ENCODE measurements at places on chromosomes 5 and 9.

GRCh38 chr5:39381376-39381775 is 17.1 kb upstream of the C9 start:
- no peak for DNase-seq

DNA sequence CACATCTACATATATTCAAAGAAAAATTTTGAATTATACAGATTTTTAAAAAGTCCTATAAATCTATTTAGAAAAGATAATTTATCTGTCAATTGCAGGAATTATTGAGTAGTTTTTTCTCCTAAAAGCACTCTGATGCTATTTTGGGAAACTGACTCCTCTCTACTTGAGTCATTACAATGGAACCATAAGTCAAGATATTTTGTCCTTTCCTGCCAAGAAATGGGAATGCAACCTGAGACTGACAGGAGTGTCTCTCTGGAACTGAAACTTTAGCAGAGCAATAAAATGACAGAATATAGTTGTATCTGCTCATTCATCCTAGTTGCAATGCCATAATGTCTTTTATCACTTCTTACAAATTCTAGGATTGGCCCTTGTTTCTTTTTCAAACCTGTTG is 48.6 kb downstream of the CARTPT start:
- DNase-seq: no peak

- no peak for DNase-seq
Measured at GRCh38 chr9:128372188-128372641, 1.0 kb downstream of the URM1 start.

DNA sequence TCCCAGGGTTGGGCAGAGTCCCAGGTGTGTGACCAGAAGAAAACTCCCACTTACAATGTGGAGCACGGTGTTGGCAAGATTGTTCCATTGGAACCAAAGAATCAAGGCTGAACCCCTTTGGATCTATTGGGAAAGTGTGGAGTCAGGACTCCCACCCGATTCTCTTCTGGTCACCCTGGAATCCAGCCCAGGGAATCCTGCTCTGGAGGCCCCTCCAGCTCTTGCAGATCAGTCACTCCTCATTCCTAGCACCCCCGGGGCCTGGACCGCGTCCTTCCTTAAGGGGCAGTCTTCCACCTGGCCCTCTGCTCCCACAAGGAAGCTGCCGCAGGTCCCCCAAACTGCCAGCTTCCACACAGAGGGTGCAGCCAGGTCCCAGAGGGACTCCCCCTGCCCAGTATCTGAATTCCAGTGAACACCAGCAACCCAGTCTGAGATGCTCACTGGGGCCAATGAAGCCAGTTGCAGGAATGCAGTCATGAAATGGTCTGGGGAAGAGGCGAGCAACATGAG is 170.1 kb downstream of the GADD45G start:
- DNase-seq: no peak

GRCh38 chr5:40307920-40308319 is 371.8 kb upstream of the PTGER4 start:
- no peak for DNase-seq

GRCh38 chr5:83720836-83721537 is at the start of gene HAPLN1:
Gene HAPLN1, minus strand, starts transcription at chr5:83720855. Its CDS starts 47,332 bp downstream, at chr5:83673523.
- DNase-seq: no peak

DNA sequence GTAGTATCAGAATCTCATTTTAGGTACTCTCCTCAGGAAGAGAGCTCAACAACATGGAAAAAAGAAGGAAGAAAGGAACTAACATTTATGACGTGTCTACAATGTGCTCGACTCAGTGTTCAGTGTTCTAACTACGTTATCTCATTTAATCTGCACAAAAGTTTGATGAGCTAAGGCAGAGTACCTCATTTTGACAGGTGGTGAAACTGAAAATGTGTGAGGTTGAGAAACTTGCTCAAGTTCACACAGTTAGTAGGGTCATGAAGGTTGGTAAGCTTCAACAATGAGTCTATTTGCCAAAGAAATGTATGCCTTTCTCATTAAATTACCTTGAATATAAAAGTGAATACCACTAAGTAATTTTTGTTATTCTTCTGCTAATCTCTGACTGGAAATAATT is 165.1 kb downstream of the CAAP1 start:
- no peak for DNase-seq

GRCh38 chr9:133342570-133342969 is 5.4 kb downstream of the MED22 start:
- DNase-seq: no peak

DNA sequence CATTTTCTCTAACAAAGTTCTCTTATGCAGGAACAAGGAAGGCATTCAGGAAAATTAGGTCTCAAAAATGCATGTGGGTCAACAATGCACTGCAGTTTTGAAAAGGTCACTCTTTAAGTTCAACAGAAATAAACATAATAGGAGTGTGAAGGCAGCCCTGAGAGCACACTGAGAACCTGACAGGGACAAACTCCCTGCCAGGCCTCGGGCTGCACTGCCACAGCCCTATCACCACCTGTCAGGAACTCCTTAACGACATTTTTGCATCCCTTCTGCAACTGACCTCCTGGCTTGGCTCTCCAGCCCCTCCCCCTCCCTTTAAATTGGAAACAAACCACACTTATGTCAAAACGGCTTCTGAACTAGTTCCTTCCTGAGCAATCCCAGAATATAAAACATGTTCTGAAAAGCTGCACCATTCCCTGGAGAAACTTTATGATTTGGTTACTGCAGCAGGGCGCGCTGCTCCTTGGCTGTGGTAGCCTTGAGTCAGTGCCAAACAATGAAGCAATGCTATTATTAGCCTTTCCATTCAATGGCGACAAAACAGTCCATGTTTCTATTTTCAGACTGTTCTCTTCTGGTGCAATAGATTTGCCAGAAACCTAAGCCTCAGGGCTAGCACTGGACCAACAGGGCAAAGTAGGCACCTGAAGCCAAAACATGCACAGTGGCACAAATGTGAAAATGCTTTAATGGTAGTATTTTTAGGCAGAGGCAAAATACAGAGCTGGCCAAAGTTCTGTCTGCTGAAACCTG is 160.1 kb upstream of the ZNF608 start:
- DNase-seq: no peak

DNA sequence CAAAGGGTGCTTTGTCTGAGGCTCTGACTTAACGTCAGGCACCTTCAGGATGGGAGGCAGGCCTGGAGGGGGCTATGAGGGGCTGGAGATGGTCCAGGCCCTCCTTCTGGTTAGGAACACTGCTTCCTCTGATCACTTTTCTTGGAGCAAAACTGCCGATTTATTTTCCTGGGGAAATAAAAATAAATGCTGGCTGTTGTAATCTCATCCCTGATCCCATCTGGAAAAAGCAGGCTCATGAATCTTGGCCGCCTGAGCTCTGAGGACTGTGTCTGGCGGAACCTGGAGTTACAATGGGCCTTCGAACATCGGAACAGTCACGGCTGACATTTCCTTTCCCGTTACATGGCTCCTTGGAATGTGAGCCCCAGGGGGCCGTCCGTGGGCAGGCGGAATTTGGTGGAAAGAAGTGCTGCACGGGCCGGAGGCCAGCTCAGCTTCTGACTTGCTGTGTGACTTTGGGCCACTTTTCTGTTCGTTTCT is 157.8 kb downstream of the RGS3 start:
- DNase-seq: no peak

- DNase-seq: no peak
Measured at GRCh38 chr9:32787816-32788215, 4.5 kb downstream of the TMEM215 start.
